ENCODE measurements at places on chromosomes 1 and 21.

- no peak for DNase-seq
These were observed 24.4 kb downstream of the ZBTB17 start for GRCh38 chr1:15951341-15952153.

DNA sequence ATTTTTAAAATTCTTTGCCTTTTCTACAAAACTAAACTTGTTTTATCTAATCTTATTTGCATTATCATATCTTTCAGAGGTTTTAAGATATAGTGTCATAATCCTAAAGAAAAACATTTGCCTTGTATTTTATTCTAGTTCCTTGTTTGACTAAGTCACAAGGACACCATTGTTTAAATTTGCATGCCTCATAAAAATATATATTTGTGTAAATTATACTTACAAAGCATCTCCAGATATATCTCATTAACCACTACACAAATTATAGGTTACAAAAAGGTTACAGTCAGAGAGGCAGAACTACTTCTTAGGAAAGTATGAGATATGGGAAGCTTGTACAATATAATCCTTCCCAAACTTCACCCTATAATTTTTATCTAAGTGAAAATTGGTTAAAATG, 4.2 kb upstream of the RGS13 start:
- no peak for DNase-seq

DNA sequence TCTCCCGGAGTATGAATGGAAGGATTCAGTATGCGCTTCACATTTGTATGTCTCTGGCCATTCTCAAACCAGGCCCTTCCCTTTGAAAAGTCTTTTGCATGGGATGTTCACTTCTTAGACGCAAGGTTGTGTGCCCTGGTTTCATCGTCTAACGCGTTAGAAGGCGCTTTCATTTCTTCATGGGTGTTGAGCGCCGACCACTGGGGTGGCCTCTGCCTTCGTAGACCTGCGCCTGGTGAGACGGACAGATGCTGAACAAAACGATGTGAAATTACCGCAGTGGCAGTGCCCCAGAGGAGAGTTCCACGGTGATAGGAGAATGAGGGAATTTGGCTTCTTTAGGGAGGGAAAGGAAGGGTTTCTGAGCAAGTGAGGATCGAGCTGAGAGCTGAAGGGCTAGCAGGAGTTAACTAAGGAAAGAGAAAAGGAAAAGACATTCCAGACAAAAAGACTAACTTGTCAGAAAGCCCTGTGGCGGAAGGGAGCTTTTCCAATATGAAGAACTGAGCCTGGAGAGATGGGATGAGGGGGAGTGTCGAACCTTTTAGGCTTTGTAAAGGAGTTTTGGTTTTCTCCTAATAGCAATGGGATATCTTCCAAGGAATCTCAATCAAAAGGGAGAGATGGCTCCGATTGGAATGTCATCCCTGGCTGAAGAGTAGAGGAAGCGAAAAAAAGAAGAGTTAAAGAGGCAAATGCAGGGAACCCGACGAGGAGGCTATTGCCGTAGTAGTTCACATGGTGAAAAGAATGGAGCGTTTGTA, 951 bp downstream of the GGPS1 start:
- DNase-seq = no peak

GRCh38 chr1:36842448-36842847, 191.9 kb downstream of the GRIK3 start:
- DNase-seq = no peak

DNA sequence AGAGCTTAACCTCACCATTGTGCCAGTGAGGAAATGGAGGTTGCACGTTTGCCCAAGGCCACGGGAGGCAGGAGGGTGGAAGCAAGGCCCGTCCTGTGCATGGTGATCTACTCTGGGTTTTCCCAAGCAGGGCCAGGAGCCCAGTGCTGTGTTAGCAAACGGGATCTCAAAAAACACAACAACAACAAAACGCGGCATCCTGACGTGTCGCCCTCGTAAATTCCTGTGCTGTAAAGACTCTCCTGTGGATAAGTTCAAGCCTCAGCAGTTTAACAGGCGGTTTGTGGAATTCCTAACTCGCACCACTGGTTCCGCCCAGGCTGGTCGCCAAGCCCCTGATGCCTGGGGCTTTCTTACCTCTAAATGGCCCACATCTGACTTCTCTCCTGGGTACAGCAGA, 39.1 kb downstream of the TFF3 start:
- no peak for DNase-seq

Measured in astrocyte of the spinal cord (primary cell).